EH (cell line): ENCODE measurements at places on chromosomes 13 and 19.

- peak; percentile 40 for DNase-seq
These were observed 971.6 kb upstream of the MIR17HG start for GRCh38 chr13:90375851-90376250.

GRCh38 chr13:80345771-80346510 is 5.0 kb upstream of the SPRY2 start:
- no peak for DNase-seq

- DNase-seq, result no peak
These were observed 316.6 kb downstream of the DCLK1 start for GRCh38 chr13:35814605-35815011.

DNA sequence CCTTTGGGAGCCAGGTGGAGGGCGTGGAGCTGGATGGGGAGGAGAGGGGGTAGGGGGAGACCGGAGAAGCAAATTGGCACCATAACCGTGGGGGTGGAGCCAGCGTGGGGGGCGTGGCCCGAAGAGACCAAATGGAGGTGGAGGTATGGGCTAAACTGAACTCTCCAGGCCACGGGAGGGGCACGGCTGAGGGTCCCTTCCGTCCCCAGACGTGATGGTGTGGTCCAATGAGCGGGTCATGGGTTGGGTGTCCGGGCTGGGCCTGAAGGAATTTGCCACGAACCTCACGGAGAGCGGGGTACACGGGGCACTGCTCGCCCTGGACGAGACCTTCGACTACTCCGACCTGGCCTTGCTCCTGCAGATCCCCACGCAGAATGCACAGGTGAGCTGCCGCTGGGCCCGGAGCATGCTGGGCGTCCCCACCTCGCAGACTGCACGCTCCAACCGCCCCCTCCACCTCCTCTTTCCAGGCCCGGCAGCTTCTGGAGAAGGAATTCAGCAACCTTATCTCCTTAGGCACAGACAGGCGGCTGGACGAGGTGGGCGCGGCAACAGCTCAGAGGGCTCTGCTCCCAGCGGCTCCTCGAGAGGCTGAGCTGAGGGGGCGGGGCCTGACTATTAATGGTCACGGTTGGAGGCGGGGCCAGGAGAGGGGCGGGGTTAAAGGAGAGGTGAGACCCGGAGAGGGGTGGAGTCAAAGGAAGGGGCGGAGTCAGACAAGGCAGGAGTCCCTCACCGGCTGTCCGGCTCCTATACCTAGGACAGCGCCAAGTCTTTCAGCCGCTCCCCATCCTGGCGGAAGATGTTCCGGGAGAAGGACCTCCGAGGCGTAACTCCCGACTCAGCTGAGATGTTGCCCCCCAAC is 6.2 kb downstream of the HRC start:
- peak; percentile 96 for DNase-seq

DNA sequence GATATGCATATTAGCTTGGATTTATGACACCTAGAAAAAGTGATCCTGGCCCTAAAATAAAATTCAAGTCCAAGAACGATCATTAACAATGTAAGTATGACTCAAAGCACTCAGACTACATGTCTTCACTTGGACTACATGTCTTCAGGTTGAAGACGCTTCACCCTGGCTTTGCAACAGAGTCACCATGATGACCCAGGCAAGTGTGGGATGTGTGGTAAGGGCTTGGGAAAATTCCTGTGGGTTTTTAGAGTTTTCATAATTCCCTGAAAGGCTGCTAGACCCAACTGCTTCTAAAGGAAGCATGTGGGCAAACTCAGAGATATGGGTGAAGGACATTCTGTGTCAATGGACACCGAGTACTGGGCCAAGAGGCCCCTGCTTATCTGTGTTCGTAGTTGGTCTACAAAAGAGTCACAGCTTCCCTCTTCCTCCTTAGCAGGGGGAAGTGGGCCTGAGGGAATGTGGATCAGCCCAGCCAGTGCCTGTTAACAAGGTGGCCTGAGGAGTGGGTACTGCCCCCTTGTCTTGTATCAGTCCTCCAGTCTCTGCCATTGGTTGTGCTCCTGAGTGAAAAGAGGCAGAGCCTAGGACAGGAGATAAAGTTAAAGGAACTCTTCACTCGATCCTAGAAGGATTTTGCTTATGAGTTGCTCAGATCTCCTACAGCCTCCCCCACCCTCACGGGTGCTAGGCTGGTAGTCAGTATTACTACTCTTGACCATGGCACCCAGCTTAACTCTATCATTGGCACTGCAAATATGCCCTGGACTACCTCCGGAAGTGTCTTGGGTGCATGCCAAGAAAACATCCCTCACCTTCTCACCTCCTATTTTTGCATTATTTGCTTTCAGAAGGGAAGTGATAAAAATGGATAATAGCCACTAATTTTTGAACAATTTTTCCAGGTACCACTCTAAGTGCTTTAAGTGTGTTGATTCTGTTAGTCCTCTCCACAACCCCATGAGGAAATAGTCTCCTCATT is 406.3 kb downstream of the COG6 start:
- DNase-seq, result peak; percentile 13

GRCh38 chr13:48630291-48630690 is 23.4 kb upstream of the CYSLTR2 start:
- no peak for DNase-seq

- no peak for DNase-seq
These were observed 553.5 kb downstream of the DCT start for GRCh38 chr13:93925990-93926389.

DNA sequence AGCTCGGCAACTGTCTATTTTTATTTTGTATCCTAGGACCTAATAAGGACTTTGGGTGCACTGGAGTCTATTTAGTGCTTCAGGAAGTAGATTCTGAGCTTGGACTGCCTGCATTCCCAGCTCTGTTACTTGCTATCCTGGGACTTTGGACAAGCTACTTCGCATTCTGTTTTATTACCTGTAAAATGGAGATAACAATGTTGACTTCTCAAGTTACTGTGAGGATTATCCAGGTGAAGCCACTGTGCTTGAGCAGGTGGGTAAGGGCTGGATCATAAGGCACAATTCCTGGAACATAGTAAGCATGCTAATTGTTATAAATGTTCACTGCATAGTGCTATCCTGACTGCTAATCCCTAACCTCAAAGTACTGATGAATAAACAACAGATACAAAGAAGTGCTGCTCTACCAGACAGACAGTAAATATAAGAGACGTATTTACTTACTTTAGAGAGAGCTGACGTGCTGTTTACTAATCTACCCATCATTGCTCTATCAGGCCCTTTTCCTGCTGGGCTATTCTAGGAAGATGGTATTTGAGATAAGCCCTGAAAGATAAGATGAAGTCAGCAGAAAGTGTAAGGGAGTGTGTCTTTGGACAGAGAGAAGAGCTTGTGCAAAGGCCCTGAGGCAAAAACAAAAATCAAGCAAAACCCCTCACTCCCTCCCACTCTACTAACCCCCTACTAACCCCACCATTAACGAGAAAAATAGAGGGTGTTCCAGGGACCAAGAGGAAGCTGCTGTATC is 50.8 kb upstream of the FLT1 start:
- no peak for DNase-seq

DNA sequence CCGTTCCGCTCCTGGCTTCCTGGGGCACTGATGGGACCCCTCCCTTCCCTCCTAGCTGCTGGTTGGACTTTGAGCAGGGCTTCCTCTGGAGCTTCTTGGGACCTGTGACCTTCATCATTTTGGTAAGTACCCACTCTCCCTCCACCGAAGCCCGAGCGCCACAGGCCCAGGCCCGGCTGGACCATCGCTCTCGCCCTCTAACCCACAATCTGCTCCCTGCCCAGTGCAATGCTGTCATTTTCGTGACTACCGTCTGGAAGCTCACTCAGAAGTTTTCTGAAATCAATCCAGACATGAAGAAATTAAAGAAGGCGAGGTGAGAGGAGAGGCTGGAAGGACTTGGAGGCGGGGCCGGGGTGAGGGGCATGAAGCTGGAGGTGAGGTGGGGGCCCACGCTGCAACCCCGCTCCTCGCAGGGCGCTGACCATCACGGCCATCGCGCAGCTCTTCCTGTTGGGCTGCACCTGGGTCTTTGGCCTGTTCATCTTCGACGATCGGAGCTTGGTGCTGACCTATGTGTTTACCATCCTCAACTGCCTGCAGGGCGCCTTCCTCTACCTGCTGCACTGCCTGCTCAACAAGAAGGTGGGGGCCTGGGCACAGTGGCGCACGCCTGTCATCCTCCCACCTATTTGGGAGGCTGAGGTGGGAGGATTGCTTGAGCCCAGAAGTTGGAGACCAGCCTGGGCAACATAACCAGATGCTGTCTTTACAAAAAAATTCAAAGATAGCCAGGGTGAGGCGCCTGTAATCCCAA is 12.3 kb downstream of the DDX39A start:
- no peak for DNase-seq

DNA sequence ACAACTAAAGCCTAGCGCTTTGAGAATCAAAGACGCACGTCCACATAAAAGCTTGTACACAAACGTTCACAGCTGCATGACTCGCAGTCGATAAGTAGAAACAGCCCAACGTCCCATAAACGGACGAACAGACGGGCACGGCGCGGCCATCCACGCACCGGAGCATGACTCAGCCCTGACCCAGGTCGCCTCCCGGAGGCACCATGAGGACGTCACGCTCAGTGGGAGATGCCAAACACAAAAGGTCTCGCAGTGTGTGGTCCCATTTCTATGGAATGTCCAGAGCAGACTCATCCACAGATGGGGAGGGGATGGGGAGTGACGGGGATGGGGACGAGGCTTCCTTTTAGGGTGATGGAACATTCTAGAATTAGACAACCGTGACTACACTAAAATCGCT is 9.4 kb downstream of the POLRMT start:
- DNase-seq, result peak; percentile 98

GRCh38 chr19:42501733-42502132 is 26.5 kb downstream of the CEACAM1 start:
- no peak for DNase-seq

GRCh38 chr19:28542394-28543243 is 670.3 kb downstream of the UQCRFS1 start:
- DNase-seq, result no peak

- DNase-seq, result no peak
These were observed 24.9 kb upstream of the RNF113B start for GRCh38 chr13:98201984-98202383.

- DNase-seq, result peak; percentile 28
These were observed 2.2 kb downstream of the FRY start for GRCh38 chr13:32033744-32034143.

GRCh38 chr13:78632996-78633395 is 26.0 kb downstream of the OBI1 start:
- DNase-seq, result no peak

DNA sequence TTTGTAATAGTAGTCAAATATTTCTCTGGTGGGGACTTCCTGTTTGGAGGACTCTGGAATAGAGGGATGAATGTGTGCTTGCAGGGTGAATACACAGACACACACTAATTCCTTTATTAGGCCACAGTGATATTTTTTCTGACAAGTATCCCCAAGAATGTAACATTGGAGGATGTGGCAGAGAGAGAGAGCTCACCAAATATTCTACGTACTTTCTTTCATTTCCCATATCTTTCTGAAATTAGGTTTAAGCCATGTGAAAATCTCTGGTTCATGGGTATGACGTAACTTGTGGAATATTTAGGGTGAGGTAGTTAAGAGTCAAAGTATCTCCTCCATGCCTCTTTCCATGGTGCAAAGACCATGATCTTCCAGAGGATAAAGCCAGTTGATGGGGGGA is 463.4 kb downstream of the DIAPH3 start:
- peak; percentile 87 for DNase-seq

DNA sequence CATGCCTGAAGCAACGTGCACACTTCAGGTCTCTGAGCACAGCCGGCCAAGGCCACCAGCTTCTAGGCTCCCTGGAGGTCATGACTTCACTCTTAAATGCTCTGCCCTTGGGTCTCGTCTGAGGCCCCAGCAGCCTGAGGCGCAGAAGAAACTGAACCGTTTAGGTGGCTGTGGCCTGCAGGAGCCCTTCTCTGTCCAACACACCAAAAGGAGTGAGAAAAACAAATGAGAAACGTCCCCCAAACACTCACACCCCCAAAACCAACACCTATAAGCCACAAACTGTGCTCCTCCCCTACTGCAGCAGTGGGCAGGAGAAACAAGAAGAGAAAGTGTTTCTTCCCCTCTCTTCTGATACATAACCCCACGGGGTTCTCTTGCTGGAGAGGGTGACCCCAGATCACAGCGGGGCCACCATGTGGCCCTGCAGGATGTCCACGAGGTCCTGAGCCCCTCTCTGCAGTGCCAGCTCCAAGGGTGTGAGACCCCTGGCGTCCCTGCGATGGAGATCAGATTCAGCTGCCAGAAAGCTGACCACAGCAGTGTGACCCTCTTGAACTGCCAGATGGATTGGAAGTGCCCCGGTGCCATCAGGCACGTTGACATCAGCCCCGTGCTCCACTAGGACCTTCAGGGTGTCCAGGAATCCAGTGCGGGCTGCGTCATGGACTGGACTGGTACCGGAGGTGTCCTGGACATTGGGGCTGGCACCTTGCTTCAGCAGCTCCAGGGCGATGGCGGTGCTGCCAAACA is 1.0 kb upstream of the KRI1 start:
- DNase-seq, result no peak

GRCh38 chr13:75263741-75264407 is 218.1 kb downstream of the TBC1D4 start:
- DNase-seq, result peak; percentile 52

- DNase-seq, result no peak
These were observed 34.1 kb downstream of the PBX4 start for GRCh38 chr19:19584356-19584755.

- DNase-seq, result no peak
These were observed 4.2 kb upstream of the RGL3 start for GRCh38 chr19:11423164-11423790.

DNA sequence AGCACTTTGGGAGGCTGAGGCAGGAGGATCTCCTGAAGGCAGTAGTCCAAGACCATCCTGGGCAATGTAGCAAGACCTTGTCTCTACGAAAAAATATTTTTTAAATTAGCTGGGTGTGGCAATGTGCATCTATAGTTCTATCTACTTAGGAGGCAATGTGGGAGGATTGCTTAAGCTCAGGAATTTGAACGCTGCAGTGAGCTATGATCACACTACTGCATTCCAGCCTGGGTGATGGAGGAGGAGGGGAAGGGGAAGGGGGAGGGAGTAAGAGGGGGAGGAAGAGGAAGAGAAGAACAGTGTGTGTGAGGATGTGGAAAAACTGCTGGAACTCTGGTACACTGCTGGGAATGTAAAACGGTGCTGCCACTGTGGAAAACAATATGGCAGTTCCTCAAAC is 9.2 kb upstream of the CLIP3 start:
- peak; percentile 94 for DNase-seq

DNA sequence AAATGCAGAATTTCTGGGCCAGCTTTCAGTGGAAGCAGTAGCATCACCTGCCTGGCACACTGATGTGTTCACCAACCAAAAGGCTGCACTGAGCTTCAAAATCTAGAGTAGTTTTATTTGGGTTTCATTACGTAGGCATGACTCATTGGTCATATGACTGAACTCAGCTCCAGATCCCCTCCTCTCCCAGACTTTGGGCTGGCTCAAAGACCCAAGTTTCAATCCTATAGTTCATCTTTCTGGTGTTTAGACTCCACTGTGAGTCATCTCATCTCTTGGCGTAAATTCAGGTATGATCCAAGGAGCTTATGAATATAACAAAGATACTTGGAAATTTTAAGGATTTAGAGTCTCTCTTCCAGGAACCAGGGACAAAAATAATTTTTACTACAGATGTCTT is 17.7 kb downstream of the ZMYM5 start:
- DNase-seq, result peak; percentile 97
